Activated CD4-positive, CD25-positive, alpha-beta regulatory T cell treated with anti-CD3 and anti-CD28 coated beads, Interleukin-2, amount 50 U/mL, for 16 hours (primary cell): ENCODE measurements at places on chromosomes 6 and 20.

- DNase-seq = no peak
These were observed 207.2 kb downstream of the BTBD9 start for GRCh38 chr6:38432479-38432878.

DNA sequence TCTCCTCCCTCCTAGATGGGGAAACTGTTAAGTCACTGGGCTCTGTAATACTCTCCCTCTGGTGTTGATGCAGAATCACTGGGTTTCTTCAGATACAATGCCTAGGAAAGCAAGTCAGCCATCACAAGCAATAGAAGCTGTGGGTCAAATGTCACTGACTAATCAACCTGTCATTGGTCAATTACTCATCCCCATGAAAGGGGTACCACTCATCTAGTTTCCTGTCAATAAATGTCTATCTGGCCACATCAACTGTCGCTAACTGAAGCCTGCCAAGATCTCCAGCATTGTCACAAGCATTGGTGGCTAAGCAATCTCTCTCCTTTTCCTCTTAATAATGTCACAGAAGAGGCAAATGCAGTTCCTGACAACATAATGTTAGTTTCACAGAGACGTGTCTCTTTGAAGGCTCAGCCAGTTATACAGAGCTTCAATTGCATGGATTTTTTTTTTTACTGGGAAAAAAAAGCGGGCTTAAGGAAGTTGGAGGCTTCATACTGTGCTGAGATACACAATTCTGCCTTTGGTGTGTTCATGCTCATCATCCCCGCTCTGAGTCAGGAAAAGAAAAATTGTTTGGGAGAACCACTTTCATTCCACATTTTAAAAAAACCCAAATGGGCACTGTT is 355.9 kb downstream of the BTBD9 start:
- DNase-seq = no peak

GRCh38 chr20:42472198-42472597 is 717.5 kb downstream of the PTPRT start:
- no peak for DNase-seq

GRCh38 chr20:49965781-49966305 is 16.9 kb upstream of the SNAI1 start:
- no peak for DNase-seq

DNA sequence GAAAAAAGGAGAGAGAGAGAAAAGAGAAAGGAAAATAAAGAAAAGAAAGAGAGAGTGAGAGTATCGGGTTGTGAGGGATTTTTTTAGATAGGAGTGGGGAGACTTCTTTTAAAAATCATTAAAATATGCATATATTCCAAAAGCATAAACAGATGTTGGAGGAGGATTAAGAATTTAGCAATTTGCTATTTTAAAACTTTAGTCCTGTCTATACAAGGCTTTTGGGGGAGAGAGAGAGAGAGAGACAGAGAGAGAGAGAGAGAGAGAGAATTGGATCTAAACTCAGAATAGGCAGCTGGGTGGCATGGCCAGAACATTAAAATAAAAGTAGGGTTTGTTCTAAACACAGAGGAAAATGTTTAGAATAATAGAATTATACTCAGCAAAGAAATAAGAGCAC is 72.1 kb downstream of the SOD2 start:
- DNase-seq = no peak

DNA sequence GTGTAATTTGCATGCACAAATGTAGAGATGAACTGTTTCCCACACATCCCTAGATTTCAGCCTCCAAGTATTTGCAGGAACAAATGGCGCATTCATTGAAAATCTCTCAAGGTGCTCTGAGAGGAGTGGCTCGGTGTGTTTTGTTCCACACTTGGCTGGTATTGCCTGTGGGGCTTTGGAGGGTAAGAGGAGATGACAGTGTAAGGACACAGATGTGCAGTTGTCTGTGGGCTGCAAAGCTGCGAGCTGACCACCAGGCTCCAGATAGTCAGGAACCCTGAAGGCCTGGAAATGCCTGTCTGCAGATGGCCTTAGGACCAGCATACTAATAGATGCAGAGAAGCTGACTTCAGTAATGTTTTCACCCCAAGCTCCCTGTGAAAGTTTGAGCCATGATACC is 57.7 kb upstream of the PBOV1 start:
- no peak for DNase-seq

DNA sequence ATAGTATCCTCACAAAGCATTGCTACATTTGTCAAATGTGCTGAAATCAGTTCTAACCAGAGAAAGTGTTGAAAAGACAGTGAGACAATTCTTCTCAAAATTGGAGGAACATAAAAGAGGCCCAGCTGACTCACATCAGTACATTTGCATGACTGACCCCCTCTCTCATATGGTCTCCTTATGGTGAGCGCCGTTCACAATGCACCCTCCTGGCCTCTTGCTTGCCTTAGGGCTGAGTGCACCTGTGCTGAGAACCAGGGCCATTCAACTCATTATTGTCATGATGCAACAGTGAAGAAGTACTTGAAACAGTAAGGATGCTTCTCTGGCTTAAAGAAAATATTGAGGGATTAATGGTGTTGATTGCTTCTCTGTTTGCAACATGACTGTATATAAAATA is 375.2 kb upstream of the AGPAT4 start:
- DNase-seq = no peak

DNA sequence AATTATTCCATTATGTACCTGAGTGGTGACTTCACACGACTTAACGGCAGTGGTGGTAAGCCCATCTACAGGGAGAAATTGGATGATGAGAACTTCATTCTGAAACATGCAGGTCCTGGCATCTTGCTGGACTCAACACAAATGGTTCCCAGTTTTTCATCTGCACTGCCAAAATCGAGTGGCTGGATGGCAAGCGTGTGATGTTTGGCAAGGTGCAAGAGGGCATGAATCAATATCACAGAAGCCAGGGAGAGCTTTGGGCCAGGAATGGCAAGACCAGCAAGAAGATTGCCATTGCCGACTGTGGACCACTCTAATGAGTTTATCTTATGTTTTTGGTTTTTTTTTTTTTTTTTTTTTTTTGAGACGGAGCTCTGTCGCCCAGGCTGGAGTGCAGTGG is 172.3 kb downstream of the ZNF217 start:
- no peak for DNase-seq

- DNase-seq = no peak
These were observed 9.8 kb upstream of the AKAP7 start for GRCh38 chr6:131125431-131125830.

DNA sequence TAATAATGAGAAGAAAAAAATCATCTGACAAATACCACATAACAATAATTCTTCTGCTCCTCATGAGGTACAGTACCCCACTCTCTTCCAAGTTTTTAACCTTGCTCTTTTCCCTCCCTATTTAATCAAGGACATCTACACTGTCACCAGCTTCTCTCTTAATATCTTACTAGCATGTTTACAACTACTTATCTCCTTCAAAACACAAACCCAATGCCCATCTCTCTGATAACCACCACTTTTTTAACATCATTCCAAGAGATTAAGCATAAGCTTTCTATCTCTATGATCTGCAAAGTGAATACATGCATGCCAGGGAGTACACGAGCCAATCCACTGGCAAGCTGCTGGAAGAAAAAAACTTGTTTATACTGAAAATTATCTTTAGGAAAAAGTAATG is 10.3 kb downstream of the CEP85L start:
- no peak for DNase-seq

GRCh38 chr6:138293428-138294395 is 75.4 kb upstream of the PBOV1 start:
- no peak for DNase-seq

DNA sequence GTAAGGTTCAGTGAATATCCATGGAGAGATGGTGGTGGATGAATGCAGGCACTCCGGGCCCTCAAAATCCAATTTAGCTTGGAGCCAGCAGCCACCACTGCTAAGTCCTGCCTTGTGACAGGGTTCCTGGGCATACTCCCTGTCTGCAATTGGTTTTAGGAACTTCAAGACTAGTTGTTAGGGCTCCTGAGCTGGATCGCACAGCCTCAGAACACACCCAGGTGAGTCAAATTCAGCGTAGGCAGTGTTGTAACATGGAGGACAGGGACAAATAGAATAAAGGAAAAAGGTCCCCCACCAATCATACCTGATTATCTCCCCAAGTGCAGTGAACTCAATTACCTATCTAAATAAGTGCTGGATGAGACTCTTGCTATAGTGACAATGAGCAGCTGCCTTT is 74.6 kb downstream of the PERP start:
- no peak for DNase-seq

GRCh38 chr6:118316796-118317384 is 231.2 kb upstream of the PLN start:
- no peak for DNase-seq

- DNase-seq = no peak
These were observed 129.1 kb downstream of the PACRG start for GRCh38 chr6:162856885-162857284.

DNA sequence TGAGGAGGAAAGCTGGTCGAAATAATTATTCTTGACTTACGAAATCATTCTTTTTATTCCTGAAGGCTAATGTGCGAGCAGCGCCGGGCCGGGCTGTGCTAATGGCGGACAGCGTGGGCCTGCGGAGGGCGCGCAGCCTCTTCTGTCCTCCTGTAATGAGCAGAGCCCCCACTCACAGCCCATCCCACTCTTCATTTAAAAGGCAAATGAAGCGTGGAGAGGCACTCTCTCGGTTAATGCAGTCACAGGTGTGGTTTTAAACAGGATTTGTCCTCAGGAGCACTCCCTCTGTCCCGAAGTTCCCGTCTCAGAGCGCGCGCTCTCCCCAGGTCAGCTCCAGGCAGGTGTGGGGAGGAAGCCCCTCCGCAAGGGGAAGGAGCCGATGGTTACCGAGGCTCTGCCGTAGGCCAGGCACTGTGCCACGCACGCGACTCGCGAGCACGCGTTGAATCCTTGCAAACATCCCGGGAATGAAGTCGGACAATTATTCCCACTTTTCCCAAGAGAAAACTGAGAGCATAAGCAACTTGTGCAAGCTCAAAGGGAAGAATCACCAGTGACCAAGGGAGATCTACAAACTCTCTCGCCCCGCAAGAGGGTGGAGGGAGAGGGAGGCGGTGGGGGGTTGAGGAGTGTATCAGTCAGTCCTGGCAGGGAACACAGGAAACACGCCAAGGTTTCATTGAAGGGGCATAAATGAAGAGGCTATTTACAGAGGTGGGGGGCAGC is 35.5 kb upstream of the ZFAND3 start:
- DNase-seq = no peak
